ENCODE measurements at places on chromosomes 3 and 15.

- DNase-seq, result no peak
These were observed 216.8 kb upstream of the TBL1XR1 start for GRCh38 chr3:177414093-177414492.

- no peak for DNase-seq
These were observed 93.7 kb downstream of the NCEH1 start for GRCh38 chr3:172617013-172617706.

DNA sequence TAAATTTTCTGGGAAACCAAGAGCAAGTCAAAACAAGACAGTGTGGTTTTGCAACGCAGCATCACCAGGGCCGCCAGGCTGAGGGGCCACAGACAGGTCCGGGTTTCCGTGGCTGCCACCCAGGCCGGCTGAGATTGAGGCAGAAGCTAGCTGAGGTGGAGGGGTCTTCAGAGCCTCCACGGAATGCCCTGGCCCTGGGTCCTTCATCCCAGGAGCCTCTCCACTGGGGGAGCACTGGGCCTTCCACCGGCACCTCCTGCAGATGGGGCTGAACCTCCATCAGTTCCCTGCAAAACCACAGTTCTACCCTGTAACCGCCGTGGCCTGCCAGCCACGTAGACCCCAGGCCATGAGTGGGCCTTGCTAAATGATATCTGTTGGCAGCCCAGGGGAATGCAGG, 152.7 kb downstream of the CHSY1 start:
- no peak for DNase-seq

- no peak for DNase-seq
These were observed 680 bp downstream of the POC1A start for GRCh38 chr3:52153389-52154096.

- DNase-seq, result no peak
These were observed 23.1 kb upstream of the PDCD7 start for GRCh38 chr15:65156692-65157091.

DNA sequence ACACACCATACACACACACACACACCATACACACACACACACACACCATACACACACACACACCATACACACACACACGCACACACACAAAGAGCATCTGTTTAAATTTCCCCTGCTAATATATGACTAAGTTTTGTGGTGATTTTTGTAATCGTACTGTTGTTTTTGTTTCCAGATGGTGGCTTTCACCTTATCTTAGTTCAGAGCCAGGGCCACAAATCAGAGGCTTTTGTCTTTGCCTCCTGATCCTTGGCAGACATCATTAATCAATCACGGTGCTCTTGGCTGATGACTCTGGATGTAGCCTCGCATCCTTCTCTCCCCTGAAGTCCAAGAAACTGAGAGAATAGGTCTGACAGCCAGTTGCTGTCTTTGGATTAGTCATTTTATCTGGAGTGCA, 52.1 kb downstream of the EDEM1 start:
- DNase-seq, result no peak

DNA sequence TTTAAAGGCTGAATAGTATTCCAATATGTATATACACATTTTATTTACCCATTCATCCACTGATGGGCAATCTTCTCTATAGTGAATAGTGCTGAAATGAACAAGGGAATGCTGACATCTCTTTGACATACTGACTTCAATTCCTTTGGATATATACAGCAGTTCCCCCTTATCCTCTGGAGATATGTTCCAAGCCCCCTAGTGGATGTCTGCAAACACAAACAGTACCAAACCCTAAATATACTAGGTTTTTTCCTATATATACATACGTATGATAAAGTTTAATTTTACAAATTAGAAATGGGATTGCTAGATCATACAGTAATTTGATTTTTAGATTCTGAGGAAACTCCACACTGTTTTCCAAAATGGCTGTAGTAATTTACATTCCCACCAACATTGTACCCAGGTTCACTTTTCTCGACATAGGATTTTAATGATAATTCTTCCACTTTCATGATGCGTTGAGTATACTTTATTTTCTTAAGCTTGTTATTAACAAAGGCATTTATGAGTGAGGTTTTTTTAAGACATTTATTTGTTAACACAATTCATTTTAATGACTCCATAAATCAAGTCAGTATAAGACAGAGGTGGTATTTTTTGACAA, 38.2 kb downstream of the VPS13C start:
- DNase-seq, result no peak

- DNase-seq, result no peak
These were observed 6.9 kb downstream of the ACAD11 start for GRCh38 chr3:132652640-132653270.
